ENCODE measurements at places on chromosomes 11 and 22. TPM values are rescaled to one million over a fixed set of nuclear protein-coding genes. Genes with fewer than 3 reads are reported as not detected.

The TMEM138 gene
- 29.1 TPM for total RNA-seq

The PHLDA2 gene
- total RNA-seq = 126 TPM

The MRGPRE gene
- not detected for total RNA-seq

The BTBD18 gene
- not detected for total RNA-seq

The COMT gene
- total RNA-seq = 359 TPM

The RIMBP3C gene
- total RNA-seq = not detected

The OR4A16 gene
- total RNA-seq = not detected

The ZBTB16 gene
- 5.1 TPM for total RNA-seq

The TIMP3 gene
- total RNA-seq = 43.9 TPM

The UCP2 gene
- total RNA-seq = 39.6 TPM

The OR4A47 gene
- total RNA-seq = not detected

The MYOD1 gene
- not detected for total RNA-seq

The CHKB gene
- 27.2 TPM for total RNA-seq

The TREH gene
- total RNA-seq = not detected

The SYCE3 gene
- 1.1 TPM for total RNA-seq

The SLC22A9 gene
- total RNA-seq = not detected

The FADS1 gene
- 49.8 TPM for total RNA-seq

The PICK1 gene
- total RNA-seq = 35.4 TPM

The ATL3 gene
- 24.3 TPM for total RNA-seq

The PHF21A gene
- 10.6 TPM for total RNA-seq

The GRIK4 gene
- not detected for total RNA-seq

The TMEM151A gene
- total RNA-seq = 0.14 TPM

The IL17REL gene
- total RNA-seq = not detected

The RASL10A gene
- not detected for total RNA-seq

The CARNS1 gene
- total RNA-seq = not detected

The MAPK8IP2 gene
- total RNA-seq = 0.65 TPM

The PLAAT4 gene
- total RNA-seq = 2.9 TPM

The UBQLNL gene
- total RNA-seq = not detected

The ACTN3 gene
- 0.14 TPM for total RNA-seq

The NXPE2 gene
- not detected for total RNA-seq

The SLC25A22 gene
- total RNA-seq = 22.4 TPM

The VSIG2 gene
- 0.63 TPM for total RNA-seq

The PANX2 gene
- total RNA-seq = 0.46 TPM

The GAS2L1 gene
- total RNA-seq = 25.3 TPM

The FGF19 gene
- not detected for total RNA-seq

The PDE3B gene
- 1.4 TPM for total RNA-seq

The IRF7 gene
- 12.0 TPM for total RNA-seq
